Stimulated activated CD4-positive, alpha-beta T cell treated with anti-CD3 and anti-CD28 coated beads, Interleukin-12 subunit alpha, Interleukin-12 subunit beta, amount 100 ng/mL, for 4 hours (primary cell): ENCODE measurements at places on chromosomes 1 and 21.

GRCh38 chr1:160171980-160172379, 18.4 kb upstream of the CASQ1 start:
- DNase-seq: no peak

DNA sequence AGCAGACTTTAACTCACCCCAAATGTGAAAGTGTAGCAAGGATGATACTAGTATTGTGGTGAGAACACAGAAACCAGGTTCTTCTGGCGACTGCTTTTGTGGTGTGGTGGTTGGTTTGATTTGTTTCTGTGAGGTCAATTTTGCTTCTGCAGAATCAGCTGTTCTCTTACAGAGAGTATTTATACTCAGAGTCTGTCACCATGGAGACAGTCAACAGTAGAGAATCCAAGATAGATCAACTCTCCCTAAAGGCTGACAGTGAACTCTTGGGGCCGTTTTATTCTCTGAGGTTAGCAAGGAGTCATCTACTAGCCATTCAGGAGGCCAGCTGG, at the start of gene CFAP107:
TSS of gene CFAP107 (plus strand) at position 209 of the 332 bp plus-strand sequence. CDS start 231 bp downstream, outside the sequence.
- DNase-seq: no peak

DNA sequence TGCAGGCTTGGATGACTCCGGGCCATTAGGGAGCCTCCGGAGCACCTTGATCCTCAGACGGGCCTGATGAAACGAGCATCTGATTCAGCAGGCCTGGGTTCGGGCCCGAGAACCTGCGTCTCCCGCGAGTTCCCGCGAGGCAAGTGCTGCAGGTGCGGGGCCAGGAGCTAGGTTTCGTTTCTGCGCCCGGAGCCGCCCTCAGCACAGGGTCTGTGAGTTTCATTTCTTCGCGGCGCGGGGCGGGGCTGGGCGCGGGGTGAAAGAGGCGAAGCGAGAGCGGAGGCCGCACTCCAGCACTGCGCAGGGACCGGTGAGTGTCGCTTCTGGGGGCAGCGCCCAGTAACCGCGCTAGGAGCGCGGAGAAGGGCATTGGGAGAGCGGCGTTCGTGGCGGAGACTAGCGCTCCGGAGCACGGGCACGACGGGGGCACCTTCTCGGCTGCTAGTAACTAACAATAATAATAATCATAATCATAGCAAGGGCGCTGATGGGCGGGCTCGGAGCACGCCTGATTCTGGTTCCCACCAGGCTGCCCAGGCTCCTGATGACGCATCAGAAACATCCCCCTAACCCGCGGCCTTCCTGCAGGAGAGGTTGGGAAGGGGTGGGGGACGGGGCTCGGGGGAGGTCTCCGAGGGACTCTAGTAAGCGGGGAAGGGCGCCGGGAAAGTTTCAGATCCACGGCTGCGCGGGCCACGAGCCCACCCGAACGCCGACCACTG, at the start of gene MX1:
TSS of gene MX1 (plus strand) at position 286 of the 722 bp plus-strand sequence. CDS start 5,832 bp downstream, outside the sequence.
- DNase-seq: peak; percentile 77

DNA sequence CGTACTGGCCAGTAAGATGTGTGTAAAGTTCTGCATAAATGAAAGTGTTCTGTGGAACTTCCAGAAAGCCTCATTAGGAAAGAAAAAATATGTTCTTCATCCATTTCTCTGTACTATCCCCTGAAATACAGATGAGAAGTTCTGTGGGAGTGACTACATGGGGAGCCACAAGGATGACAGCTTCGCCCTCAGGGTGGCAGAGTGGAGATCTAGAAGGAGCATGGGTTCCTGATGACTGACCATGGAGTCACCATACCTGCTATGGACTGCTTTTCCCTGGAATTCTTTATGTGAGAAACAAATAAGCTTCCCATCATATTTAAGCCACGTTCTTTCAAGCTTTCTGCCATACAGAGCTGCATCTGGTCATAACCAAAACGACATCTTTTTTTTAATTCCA, 113.9 kb upstream of the RGS1 start:
- no peak for DNase-seq

- no peak for DNase-seq
Measured at GRCh38 chr1:38721816-38722215, 137.8 kb downstream of the RRAGC start.

DNA sequence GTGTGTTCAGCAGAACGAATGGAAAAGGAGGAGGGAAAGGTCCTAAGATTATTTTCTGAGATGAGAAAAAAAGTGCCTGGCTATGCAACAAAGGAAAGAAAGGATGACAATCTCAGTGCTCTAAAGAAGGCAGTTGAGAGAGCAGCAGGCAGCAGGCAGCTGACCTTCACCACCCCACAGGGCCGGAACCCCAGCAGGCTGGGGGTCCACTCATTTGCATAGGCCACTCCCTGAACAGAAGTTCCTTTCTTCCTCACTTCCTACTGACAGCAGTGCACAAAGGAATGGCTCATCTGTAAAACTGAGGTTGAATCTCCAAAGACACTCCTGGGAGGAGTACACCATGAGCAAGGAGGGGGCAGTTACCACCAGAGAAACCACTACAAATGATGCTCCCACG, 41.4 kb upstream of the TNR start:
- no peak for DNase-seq

DNA sequence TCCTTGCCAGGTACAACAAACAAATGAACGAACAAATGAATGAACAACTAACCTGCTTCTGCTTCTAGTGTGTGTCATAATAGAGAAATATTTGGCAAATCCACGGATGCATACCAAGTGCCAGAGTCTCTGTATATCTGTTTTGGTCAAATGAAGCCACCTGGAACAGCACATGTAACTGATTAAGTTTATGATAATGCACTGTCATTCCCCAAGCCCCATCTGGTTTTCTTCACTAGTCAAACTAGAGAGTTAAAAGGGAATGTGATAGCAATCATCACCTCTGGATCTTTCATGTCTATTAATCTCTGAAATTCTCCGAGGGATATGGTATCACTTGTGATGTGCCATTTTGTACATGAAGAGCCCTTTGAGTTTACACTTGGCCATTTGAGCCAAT, 21.0 kb upstream of the SCAF4 start:
- no peak for DNase-seq

GRCh38 chr1:92583821-92584760, 97.4 kb upstream of the GFI1 start:
- DNase-seq: no peak

GRCh38 chr1:152003846-152004442, 10.3 kb upstream of the S100A10 start:
- no peak for DNase-seq

DNA sequence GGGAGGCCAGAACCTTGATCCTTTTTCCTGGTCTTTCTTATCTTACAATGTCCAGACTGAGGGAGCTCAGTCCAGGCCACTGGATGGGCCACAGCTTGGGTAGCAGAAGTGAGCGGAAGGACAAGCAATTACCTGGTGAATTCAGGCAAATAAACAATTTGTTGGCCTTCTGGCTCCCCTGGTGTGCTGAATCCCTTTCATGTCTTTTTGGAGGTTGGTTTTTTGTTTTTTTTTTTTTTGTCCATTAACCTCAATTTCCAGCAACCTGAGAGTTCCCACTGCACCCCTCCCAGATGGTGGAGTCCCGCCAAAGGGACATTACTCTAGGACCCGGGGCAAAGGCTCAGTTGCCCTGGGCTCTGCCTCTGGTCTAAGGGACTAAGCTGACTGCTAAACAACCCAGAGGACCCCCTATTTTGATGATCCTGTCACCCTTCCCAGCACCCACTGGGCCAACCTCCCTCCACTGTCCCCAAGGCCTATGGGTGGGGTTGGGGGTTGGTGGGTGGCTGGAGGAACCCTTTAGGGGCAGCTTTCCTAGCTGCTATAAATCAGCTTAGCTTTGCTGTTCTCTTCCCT, 85.5 kb downstream of the KCND3 start:
- DNase-seq: no peak

GRCh38 chr1:244231193-244231571, 180.1 kb downstream of the ZBTB18 start:
- DNase-seq: no peak

DNA sequence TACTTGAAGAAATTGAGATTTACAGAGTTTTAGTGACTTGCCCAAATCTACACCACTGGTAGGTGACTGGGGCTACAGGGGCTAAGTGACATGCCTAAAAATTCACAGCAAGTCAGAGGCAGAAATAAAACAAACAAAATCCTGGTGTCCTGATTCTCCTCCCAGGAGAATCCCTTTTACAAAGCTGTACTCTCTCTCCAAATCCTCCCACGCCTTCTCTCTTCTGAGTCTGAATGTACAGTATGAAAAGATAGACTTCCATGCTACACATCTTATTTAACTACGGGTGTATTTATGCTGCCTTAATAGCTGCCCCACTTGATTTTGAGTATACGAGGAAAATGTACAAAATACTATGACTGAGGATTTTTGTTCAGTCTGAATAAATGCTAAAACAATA, 65.4 kb downstream of the SGIP1 start:
- DNase-seq: no peak

DNA sequence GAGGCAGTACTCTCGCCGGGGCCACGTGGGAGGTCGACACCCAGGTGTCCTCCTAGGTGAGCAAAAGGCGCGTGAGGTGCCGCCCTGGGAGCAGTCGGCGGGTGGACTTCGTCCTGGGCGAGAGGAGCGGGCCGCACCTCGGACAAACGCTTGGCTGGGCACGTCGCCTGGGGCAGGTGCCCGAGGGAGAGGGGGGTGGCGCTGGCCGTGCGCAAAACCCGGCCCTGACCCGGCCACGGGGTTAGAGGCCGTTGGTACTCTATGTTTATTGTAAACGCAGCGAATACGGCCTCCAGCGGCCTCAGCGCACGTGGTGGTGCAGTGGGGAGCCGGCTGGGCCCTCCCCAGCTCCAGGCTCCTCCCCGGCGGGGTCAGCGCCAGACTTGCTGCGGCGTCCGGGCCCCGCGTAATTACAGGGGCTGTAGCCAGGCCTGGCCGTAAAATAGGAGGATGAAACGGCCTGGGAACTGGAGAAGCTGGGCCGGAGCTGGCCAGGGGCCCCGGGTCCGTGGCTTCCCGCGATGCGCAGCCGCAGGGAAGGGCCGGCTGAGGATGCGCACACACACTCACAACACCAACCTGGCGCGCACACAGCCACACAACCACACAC, 1.6 kb upstream of the EFNA1 start:
- DNase-seq: no peak

- DNase-seq: no peak
Measured at GRCh38 chr1:217527151-217527550, 103.7 kb downstream of the GPATCH2 start.

DNA sequence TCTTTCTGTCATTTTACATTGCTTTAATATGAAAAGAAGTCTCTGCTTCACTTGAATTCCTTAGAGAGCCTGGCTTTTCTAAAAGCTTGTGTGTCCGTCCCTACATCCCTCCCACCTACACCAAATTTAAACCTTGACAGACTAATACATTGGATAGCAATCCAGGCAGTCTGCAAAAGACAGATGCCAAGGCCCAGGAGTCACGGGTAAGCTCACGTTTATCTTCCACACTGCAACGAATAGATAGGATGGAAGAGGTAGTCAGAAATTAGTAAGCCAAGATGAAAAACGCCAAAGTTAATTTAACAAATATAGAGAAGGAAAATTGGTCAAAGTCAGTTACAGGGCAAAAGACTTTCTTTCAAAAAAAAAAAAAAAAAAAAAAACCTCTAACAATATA, 338.1 kb downstream of the SMYD3 start:
- DNase-seq: no peak

- no peak for DNase-seq
Measured at GRCh38 chr1:230010603-230011332, 56.3 kb upstream of the GALNT2 start.
